ENCODE measurements at places on chromosomes 4 and X. TPM values are rescaled to one million over a fixed set of nuclear protein-coding genes. Genes with fewer than 3 reads are reported as not detected.

The NAP1L2 gene
- not detected for total RNA-seq

The GRSF1 gene
- 80.0 TPM for total RNA-seq

The CXCL3 gene
- total RNA-seq = 7.0 TPM

The CFI gene
- total RNA-seq = 10.7 TPM

The RS1 gene
- total RNA-seq = not detected

The NEK1 gene
- 3.1 TPM for total RNA-seq

The IDH3G gene
- total RNA-seq = 81.8 TPM

The SH3D19 gene
- total RNA-seq = 145 TPM

The GYPA gene
- not detected for total RNA-seq

The FGFBP2 gene
- not detected for total RNA-seq

The MXRA5 gene
- not detected for total RNA-seq

The GALNTL6 gene
- not detected for total RNA-seq

The TMEM31 gene
- total RNA-seq = not detected

The NEUROG2 gene
- not detected for total RNA-seq

The DCHS2 gene
- total RNA-seq = not detected

The TLL1 gene
- 0.16 TPM for total RNA-seq

The ZDHHC15 gene
- total RNA-seq = under 0.01 TPM

The HELT gene
- not detected for total RNA-seq

The SPANXD gene
- not detected for total RNA-seq

The FANCB gene
- total RNA-seq = 1.8 TPM

The CITED1 gene
- not detected for total RNA-seq

The IQSEC2 gene
- total RNA-seq = 7.9 TPM

The PTPN13 gene
- total RNA-seq = 9.9 TPM

The CDS1 gene
- total RNA-seq = 0.36 TPM

The GATA1 gene
- total RNA-seq = not detected

The ARMCX1 gene
- 15.9 TPM for total RNA-seq

The CT47B1 gene
- total RNA-seq = not detected

The PRSS12 gene
- total RNA-seq = under 0.01 TPM

The SPATA4 gene
- total RNA-seq = not detected

The NMU gene
- total RNA-seq = not detected

The PAGE5 gene
- total RNA-seq = not detected

The KCNE5 gene
- total RNA-seq = not detected

The PTTG2 gene
- total RNA-seq = not detected

The NPNT gene
- not detected for total RNA-seq

The ADRA2C gene
- not detected for total RNA-seq

The IL2 gene
- total RNA-seq = not detected

The DCAF4L1 gene
- not detected for total RNA-seq

The RPS6KA3 gene
- 24.0 TPM for total RNA-seq

The EBP gene
- 77.0 TPM for total RNA-seq

The PDZD4 gene
- 1.1 TPM for total RNA-seq

The RUFY3 gene
- 8.5 TPM for total RNA-seq

The C4orf36 gene
- not detected for total RNA-seq

The GABRG1 gene
- total RNA-seq = not detected

The TMEM156 gene
- total RNA-seq = 0.18 TPM

The MAGEA6 gene
- not detected for total RNA-seq

The RAI2 gene
- total RNA-seq = not detected

The COX7B2 gene
- total RNA-seq = not detected

The FGFR3 gene
- 1.8 TPM for total RNA-seq

The CD38 gene
- total RNA-seq = not detected

The TREX2 gene
- 0.90 TPM for total RNA-seq

The ALAS2 gene
- not detected for total RNA-seq

The PHEX gene
- total RNA-seq = 0.18 TPM

The L1CAM gene
- 8.6 TPM for total RNA-seq

Measured in cardiac atrium fibroblast (primary cell).